ENCODE measurements at places on chromosomes 16 and 17. TPM values are rescaled to one million over a fixed set of nuclear protein-coding genes. Genes with fewer than 3 reads are reported as not detected.

GRCh38 chr17:70041061-70041460 lies 34.0 kb upstream of the KCNJ16 start:
- no peaks in the 10 kb centered on the region for H3K36me3 ChIP-seq
- H3K4me1 ChIP-seq = no peaks in the 10 kb centered on the region
- no peak for DNase-seq
- H3K4me3 ChIP-seq = no peak overlapping the region
- H3K27ac ChIP-seq = no peak overlapping the region

POLR3K gene
- total RNA-seq = 51.3 TPM

DNA sequence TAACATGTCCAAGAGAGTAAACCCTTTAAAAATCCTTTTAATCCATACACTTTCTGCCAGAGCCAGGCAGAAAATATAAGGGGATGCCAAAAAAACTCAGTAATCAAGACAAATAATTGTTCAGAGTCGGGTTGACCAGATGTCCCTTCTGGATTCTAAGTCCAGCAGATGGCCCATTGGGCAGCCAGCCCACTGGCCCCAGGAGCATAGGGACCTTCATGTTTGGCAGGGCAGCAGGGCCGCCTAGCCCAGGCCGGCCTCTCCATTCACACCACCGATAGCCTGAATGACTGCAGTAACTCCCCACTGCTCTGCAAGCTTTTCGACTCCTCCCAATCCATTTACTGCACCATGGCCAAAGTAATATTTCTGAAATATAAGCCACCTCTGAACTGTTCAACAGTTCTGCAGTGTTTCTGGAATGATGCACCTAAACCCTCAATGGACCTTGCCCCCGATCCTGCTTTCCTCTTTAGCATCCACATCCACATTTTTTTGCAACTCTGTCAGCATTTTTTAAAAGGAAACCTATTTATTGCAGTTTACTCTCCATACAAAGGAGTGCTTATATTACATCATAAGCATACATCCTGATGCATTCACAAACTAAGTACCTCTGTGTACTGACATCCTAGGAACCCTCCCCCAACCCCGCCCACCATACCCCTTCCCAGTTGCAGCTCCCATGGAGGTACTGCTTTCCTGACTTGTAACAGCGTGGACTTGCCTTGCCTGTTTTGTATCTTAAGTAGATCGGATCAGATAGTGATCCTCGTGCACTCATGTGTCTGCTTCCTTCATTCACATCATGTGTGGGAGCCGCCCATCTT lies 46.4 kb downstream of the LDHD start:
- H3K36me3 ChIP-seq = no peaks in the 10 kb centered on the region
- H3K27ac ChIP-seq = no peak overlapping the region
- H3K4me1 ChIP-seq = peaks cover 14% of the 10 kb centered on the region
- no peak overlapping the region for H3K4me3 ChIP-seq
- no peaks in the 10 kb centered on the region for H3K27me3 ChIP-seq

DNA sequence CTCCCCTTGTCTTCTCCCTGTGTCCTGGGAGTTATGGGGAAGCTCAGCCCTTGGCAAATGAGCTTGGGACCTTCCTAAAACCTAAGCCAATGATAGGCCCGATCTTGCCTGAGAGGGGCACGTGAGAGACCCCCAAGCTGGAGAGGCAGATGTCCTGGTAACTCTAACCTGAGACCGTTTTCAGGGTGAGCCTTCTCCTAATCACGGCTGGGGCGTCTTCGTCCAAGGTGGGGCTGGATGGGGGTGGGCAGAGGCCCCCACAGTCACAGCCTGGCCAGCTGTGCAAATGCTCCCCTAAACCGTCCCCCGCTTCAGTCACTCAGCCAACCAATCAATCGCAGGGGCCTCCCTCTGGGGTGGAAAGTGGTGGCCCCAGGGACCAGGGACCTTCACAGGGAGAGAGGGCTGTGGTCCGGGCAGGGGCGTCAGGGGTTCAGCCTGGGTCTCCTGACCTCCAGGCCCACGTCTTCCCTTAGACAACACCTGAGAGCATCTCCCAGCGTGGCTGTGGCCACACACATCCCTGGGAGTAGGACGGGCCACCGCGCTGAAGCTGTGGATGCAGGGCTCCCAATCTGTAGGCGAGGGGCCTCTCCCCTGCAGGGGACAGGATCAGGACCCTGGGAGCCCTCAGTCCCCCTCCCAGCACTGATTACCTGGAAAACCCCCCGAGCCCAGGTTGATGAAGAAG lies 30.6 kb downstream of the ACTG1 start:
- H3K27ac ChIP-seq = no peak overlapping the region
- no peaks in the 10 kb centered on the region for H3K36me3 ChIP-seq
- DNase-seq = no peak
- H3K4me3 ChIP-seq = peak overlapping the region; percentile 55

DPEP2 gene
- total RNA-seq = 2.9 TPM

RAB37 gene
- total RNA-seq = 6.6 TPM

GRCh38 chr16:57711346-57711745 lies 16.7 kb downstream of the DRC7 start:
- H3K4me1 ChIP-seq = peaks cover 4% of the 10 kb centered on the region
- H3K4me3 ChIP-seq = no peak overlapping the region
- H3K27ac ChIP-seq = no peak overlapping the region

DNA sequence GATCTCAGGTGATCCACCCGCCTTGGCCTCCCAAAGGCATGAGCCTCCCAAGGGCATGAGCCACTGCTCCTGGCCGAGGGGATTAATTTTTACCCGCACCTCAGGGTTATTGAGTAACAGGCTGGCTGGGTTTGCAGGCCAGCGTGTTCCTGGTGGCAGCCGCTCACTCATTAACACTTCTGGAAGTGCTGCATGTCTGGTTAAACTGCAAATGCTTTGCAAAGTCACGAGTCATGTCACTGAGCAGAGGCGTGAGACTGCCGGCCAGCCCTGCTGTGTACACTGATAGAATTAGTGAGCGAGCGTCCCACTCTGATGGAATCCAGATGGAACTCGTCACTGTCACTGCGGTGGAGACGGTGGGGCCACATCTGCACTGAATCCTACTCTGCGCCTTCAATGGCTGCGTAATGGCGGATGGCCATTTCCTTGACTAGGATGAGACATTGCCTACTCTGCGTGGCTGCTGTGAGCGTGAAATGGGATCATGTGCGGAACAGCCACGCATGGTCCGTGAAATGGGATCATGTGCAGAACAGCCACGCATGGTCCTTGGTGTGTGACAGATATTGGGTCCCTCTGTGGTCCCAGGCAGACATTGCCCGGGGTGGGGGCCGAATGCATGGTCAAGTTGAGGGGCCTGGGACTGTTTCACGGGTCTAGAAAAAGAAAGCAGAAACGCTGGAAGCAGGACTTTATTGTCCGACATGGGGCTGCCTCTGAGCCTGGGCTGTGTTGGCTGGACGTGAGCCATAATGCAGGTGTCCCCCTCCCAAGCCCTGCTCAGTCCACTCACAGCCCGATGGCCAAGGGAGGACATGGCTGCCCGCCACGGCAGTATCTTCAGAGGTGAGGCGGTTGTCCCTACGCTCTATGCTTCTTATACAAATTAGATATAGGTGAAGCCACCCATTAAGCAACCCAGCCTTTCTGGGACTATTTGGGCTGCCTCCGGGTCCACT lies 740 bp upstream of the SLC5A10 start:
- no peak for DNase-seq
- peaks cover 17% of the 10 kb centered on the region for H3K4me1 ChIP-seq
- H3K36me3 ChIP-seq = peaks cover 1% of the 10 kb centered on the region
- no peak overlapping the region for H3K4me3 ChIP-seq
- H3K27ac ChIP-seq = no peak overlapping the region
- H3K27me3 ChIP-seq = no peaks in the 10 kb centered on the region

- H3K36me3 ChIP-seq = peaks cover 29% of the 10 kb centered on the region
- H3K27ac ChIP-seq = peak overlapping the region; percentile 8
- peaks cover 25% of the 10 kb centered on the region for H3K4me1 ChIP-seq
- H3K27me3 ChIP-seq = no peaks in the 10 kb centered on the region
- H3K4me3 ChIP-seq = no peak overlapping the region
Observed at GRCh38 chr17:60652454-60653247, 25.0 kb upstream of the BCAS3 start.

DNA sequence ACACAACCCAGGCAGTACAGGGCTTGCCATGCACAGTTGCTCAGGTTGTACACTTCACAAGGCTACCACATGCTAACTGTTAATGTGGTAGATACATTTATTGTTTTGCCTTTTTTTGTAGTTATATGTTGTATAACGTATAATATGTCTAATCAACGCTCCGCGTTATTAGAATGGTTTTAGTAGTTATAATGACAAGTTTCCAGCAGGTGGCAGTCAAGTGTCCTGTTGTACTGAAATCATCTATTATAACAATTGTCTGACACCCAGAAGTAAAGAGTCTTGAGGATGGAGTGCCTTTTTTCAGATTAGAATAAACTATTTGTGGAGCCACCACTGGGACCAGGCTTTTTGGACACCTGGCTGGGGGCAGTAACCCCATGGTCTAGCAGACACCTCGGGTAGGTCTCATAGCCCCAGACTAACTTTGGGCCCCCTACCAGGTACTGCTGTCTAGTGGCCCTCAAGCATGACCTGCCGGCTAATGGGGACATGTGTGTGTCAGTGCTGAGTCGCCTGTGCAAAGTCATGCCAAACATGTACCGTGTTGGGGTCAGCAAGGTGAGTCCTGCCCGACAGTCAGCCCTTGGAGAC lies 32.8 kb downstream of the MYO15A start:
- no peaks in the 10 kb centered on the region for H3K4me1 ChIP-seq
- DNase-seq = peak; percentile 66
- H3K27me3 ChIP-seq = no peaks in the 10 kb centered on the region

Measured in activated CD8-positive, alpha-beta T cell treated with anti-CD3 and anti-CD28 coated beads for 36 hours (primary cell).